Regular cardiac myocyte (primary cell): ENCODE measurements at places on chromosomes 7 and 10. TPM values are rescaled to one million over a fixed set of nuclear protein-coding genes. Genes with fewer than 3 reads are reported as not detected.

Gene CAV1
- 549 and 668 TPM in 2 replicates for total RNA-seq

Gene TLX1
- total RNA-seq: not detected in 2 replicates

Gene PTPN20
- total RNA-seq: 1.3 and 3.9 TPM in 2 replicates

Gene PMS2
- 18.6 and 20.3 TPM in 2 replicates for total RNA-seq

Gene DNMBP
- total RNA-seq: 21.1 and 34.7 TPM in 2 replicates

Gene FAM25A
- total RNA-seq: not detected in 2 replicates

Gene SAMD8
- total RNA-seq: 33.5 and 54.4 TPM in 2 replicates

Gene GSTO1
- total RNA-seq: 255 and 337 TPM in 2 replicates

Gene PALD1
- 0.19 and 0.56 TPM in 2 replicates for total RNA-seq

Gene ABCB4
- total RNA-seq: under 0.01 and 0.28 TPM in 2 replicates

Gene CALML3
- not detected in 2 replicates for total RNA-seq

Gene COL17A1
- 0.56 and 1.2 TPM in 2 replicates for total RNA-seq

Gene UTF1
- total RNA-seq: not detected in 2 replicates

Gene FKBP6
- not detected in 2 replicates for total RNA-seq

Gene SORCS1
- not detected in 2 replicates for total RNA-seq

Gene EPC1
- 11.3 and 11.7 TPM in 2 replicates for total RNA-seq

Gene GPR37
- not detected in 2 replicates for total RNA-seq

Gene MOGAT3
- total RNA-seq: not detected in 2 replicates

Gene PDIA4
- total RNA-seq: 558 and 610 TPM in 2 replicates

Gene CTTNBP2
- 0.28 and 0.58 TPM in 2 replicates for total RNA-seq

Gene TRIM74
- 0.19 TPM in 1 of 2 replicates, not detected in the other for total RNA-seq

Gene DGKB
- total RNA-seq: 0.56 and 0.58 TPM in 2 replicates

Gene PRKCQ
- total RNA-seq: under 0.01 TPM in 1 of 2 replicates, not detected in the other

Gene ZNF467
- 0.56 and 0.77 TPM in 2 replicates for total RNA-seq

Gene RAMP3
- 0.28 TPM in 1 of 2 replicates, not detected in the other for total RNA-seq

Gene RRP12
- total RNA-seq: 14.7 and 38.3 TPM in 2 replicates

Gene CLDN4
- 0.85 and 2.7 TPM in 2 replicates for total RNA-seq

Gene PRR15
- 3.7 and 4.4 TPM in 2 replicates for total RNA-seq

Gene UCN3
- not detected in 2 replicates for total RNA-seq

Gene AKR1D1
- not detected in 2 replicates for total RNA-seq

Gene CALHM1
- total RNA-seq: not detected in 2 replicates

Gene ADAP1
- 4.4 and 16.3 TPM in 2 replicates for total RNA-seq

Gene AGFG2
- 3.7 and 9.2 TPM in 2 replicates for total RNA-seq

Gene NAT16
- not detected in 2 replicates for total RNA-seq

Gene SPDYE6
- total RNA-seq: not detected in 2 replicates

Gene ABCF2
- total RNA-seq: 64.5 and 101 TPM in 2 replicates

Gene LRMDA
- 0.38 and 2.0 TPM in 2 replicates for total RNA-seq

Gene ABCB1
- total RNA-seq: 1.2 and 2.0 TPM in 2 replicates

Gene SLC26A3
- not detected in 2 replicates for total RNA-seq

Gene SLC13A4
- total RNA-seq: under 0.01 TPM in 1 of 2 replicates, not detected in the other

Gene SYT15
- under 0.01 TPM in 1 of 2 replicates, not detected in the other for total RNA-seq

Gene ZSWIM8
- total RNA-seq: 39.7 and 83.4 TPM in 2 replicates

Gene NRP1
- 418 and 458 TPM in 2 replicates for total RNA-seq

Gene UBTD1
- 16.9 and 31.4 TPM in 2 replicates for total RNA-seq

Gene HDAC9
- 18.2 and 51.9 TPM in 2 replicates for total RNA-seq

Gene FZD8
- total RNA-seq: 19.7 and 28.0 TPM in 2 replicates

Gene CNNM2
- 4.0 and 9.0 TPM in 2 replicates for total RNA-seq

Gene MAD1L1
- total RNA-seq: 30.7 and 60.0 TPM in 2 replicates

Gene KEL
- total RNA-seq: under 0.01 TPM in 1 of 2 replicates, not detected in the other

Gene ZNF316
- total RNA-seq: 15.5 and 15.7 TPM in 2 replicates

Gene ZNF117
- total RNA-seq: 5.8 and 14.4 TPM in 2 replicates

Gene FEZF1
- not detected in 2 replicates for total RNA-seq

Gene BICC1
- 92.6 and 161 TPM in 2 replicates for total RNA-seq

Gene ANK3
- total RNA-seq: 93.2 and 169 TPM in 2 replicates

Gene NODAL
- not detected in 2 replicates for total RNA-seq

Gene NRCAM
- total RNA-seq: 2.3 and 10.4 TPM in 2 replicates

Gene BAMBI
- 8.6 and 35.5 TPM in 2 replicates for total RNA-seq

Gene SUN3
- not detected in 2 replicates for total RNA-seq
